DMS53 (cell line): ENCODE measurements at places on chromosomes 3 and 15.

DNA sequence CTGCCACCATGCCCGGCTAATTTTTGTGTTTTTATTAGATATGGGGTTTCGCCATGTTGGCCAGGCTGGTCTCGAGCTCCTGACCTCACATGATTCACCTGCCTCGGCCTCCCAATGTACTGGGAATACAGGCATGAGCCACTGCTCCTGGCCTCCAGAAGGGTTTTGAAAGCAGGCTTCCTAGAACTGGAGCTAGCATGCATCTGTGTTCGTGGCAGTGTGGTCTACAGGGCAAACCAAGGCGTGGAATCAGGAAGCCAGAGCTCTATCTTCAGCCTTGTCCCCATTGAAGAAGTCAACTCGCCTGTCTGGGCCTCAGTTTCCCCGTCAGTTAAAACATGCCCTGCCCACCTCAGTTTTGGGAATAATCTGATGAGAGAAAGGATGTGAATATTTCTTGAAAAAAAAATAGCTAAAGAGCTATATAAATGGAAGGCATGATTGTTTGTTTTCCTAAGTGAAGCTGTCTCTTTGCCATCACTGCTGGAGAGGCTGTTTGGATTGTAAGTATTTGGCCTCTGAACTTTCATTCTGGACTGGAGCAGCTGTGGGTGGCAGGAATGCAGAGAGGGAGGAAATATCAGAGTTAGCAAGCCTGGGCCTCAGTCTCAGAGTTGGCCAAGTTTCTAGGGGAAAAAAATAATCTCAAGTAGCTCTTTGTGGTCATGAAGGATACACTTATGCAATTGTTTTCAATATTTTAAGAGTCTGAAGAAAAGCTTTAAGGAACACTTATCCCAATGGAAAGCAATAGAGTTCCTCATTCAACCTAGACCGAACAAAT, 36.5 kb upstream of the UACA start:
- peak; percentile 17 for DNase-seq

- DNase-seq = peak; percentile 95
These were observed 12.2 kb upstream of the SLC7A14 start for GRCh38 chr3:170598091-170598502.

DNA sequence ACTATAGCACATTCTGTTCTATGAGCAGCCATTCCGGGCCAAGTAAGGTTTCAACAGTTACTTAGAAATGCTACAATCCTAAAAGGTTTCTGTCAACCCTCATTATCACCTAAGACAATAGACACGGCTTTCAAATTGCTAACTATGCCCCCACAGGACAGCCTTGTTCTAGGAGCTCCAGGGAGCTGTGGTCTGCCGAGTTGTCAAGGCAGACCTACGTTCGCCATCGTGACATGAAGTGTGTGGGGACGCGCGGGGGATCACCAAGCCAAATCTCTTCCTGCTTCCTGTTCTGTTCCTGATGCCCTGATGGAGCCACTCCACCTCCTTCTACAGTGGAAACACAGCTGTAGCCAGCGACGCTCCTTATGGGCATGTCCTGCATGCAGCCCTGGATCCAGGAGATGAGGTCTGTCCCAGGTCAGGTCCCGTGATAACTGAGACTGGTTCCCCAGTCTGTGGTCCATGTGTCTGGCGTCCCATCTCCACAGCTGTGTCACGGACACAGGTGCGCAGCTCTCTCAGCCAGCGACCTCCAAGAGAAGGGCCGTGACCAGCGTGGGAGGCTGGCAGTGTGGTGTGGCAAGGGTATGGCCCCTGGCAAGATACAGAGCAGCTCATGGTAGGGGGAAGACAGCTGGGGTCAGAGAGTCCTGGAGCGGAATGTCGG, 82.8 kb downstream of the PCSK6 start:
- no peak for DNase-seq

DNA sequence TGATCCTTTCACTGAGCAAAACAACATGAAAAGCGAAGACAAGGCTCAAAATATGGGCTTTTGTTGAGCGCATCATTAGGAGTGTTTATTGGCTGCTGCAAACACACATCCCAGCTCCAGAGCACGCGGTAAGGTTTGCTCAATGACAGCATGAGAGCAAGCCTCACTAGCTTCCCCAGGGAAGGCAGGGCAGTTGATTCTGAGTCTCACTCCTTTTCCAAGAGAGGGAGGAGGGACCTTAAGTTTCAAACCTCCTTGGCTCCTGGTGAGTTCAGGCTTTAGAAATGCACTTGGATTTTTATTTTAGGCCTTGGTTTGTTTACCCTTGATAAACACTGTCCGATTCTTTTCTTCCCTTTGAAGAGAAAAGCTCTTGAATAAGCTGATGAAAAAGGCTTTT, 69.1 kb upstream of the CACNA2D3 start:
- DNase-seq = peak; percentile 1

DNA sequence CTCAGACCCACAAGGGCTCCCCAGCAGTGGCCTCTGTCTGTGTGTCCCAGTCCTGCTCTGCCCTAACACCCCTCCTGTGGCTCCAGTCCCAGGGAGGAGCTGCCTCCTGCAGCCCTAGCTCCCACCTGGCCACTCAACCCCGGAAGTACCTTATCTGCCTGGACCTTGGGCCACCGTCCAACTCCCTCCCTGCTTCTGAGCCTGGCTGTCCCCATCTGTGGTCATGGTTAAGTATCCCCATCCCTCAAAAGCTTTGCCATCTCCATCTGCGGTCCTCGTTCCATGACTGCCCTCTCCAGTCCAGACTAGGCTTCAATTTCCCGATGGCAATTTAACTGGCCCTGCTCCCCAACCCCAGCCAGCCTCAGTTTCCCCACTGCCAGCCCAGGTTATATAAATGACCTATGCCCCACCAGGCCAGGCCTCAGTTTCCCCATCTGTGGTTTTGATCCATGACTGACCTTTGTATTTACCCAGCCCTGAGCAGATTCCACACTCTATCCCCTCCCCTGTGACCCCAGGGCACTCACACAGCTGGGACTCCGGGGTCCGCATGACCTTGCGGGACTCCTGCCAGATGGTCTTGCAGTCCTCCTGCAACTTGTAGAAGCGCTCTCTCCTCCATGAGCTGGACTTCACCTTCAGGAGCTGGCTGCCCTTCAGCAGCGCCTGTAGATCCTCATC, 9.6 kb downstream of the PLCD1 start:
- DNase-seq = peak; percentile 9

GRCh38 chr3:123138839-123139444, 62.8 kb upstream of the SEC22A start:
- DNase-seq = no peak

DNA sequence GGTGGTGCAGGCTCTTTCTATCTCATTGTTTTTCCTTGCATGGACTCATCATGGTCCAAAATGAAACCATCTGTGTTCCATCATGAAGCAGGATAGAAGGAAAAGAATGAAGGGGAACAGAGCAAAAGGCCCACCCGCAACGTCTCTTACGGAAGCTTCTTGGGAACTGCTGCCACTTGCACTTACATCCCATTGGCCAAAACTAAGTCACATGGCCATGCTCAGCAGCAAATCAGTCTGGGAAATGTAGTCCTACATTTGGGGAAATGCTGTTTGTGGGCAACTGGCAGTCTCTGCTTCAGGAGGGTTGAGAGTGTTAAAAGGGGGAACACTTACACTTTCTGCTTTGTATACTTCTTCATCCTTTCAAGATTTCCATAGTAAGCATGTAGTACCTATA, 191.6 kb downstream of the SV2B start:
- DNase-seq = peak; percentile 7
